ENCODE measurements at places on chromosomes 3 and 15.

DNA sequence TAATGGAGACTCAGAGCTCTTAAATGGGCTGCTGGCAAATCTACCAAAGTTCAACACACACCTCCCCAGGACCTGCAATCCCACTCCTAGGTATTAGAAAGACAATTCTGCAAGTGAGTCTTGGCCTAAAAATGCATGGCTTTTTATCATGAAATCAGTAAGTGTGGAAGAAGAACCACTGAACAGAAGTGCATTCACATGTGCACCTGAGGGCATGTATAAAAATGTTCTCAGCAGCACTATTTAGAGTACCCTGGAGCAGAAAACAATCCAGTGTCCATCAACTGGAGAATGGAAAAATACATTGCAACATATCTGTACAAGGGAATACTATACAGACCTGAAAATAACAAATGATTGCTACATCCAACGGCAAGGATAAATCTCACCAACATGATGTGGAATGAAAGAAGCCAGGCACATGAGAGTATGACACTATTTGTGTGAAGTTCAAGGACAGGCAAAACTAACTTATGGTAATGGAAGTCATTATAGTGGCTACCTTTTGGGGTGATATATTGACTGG is 8.1 kb upstream of the SLC6A1 start:
- no peak for DNase-seq

GRCh38 chr3:71451060-71451459 is 132.5 kb downstream of the FOXP1 start:
- DNase-seq: no peak

GRCh38 chr3:108221393-108221792 is 831 bp downstream of the IFT57 start:
- DNase-seq: no peak

DNA sequence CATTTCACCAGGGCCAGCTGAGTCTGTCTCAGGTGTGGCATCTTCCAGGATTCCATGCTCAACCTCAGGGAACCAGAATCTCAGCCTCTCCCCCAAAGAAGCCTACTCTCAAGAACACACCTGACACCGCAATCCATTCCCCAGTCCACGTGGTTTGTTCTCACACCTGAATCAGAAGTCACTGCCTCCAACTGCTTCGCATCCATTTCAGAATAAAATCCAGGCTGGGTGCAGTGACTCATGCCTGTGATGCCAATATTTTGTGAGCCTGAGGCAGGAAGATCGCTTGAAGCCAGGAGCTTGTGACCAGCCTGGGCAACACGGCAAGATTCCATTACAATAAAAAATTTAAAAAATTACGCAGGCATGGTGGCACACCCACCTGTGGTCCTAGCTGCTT is 212.2 kb downstream of the FOXP1 start:
- DNase-seq: no peak

DNA sequence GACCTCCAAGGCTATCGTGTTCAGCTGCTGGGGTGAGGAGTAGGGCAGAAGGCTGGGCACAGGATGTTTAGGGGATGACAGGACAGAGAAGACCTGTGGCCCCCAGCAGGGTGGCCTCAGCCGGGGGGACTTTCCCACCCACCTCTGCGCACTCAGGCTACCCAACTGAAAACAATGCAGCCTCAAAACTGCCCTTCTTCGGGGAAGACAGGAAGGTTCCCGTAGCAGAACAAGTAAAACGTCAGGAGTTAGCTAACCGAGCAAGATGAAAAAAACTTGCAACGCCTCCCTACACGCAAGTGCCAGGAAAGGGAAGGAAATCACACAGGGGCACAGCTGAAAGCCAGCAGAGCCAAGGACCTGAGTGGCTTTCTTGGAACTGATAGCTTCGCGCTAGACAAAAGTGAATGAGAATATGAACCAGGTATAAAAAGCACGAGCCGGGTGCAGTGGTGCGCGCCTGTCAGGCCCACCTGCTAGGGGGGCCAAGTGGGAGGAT is 38.4 kb upstream of the FURIN start:
- no peak for DNase-seq

DNA sequence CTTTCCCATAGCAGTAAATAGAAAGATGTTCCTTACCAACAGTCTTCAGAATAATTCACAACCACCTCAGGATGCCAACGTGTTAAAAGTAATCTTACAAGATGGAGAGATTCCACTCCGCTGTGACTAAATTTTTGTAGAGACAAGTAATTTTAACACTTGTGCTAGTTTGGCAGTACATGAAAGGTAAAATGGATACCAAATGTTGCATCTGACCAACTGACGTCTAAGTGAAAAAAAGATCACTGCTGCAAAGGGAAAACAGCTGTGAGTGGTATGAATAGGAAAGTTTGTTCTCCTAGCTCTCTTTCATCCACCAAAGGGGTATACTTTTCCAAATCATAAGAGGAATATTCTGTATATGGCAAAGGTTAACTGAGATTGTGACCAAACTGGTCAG is 2.6 kb downstream of the SPG21 start:
- no peak for DNase-seq

- DNase-seq: no peak
Measured at GRCh38 chr15:73674587-73674986, 9.6 kb upstream of the CD276 start.

DNA sequence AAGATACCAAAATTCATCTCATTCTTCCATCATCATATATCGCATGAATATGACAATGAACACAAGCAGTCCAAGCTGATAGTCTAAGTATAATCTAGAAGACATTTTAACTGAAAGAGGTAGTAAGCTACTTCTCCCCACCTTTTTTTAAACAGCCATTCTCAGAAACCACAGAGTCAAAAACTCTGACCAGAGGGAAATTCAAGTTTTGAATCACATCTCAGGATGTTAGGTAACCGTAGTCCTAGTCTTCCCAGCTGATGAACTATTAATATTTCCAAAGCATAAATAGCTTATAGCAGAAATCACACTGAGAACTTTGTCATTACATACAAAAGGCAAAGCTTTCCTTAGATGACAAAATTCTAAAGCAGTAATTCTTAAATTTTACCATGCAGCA is 25.8 kb downstream of the NPTN start:
- no peak for DNase-seq

- DNase-seq: no peak
Measured at GRCh38 chr3:120300971-120301370, 15.9 kb upstream of the GPR156 start.

DNA sequence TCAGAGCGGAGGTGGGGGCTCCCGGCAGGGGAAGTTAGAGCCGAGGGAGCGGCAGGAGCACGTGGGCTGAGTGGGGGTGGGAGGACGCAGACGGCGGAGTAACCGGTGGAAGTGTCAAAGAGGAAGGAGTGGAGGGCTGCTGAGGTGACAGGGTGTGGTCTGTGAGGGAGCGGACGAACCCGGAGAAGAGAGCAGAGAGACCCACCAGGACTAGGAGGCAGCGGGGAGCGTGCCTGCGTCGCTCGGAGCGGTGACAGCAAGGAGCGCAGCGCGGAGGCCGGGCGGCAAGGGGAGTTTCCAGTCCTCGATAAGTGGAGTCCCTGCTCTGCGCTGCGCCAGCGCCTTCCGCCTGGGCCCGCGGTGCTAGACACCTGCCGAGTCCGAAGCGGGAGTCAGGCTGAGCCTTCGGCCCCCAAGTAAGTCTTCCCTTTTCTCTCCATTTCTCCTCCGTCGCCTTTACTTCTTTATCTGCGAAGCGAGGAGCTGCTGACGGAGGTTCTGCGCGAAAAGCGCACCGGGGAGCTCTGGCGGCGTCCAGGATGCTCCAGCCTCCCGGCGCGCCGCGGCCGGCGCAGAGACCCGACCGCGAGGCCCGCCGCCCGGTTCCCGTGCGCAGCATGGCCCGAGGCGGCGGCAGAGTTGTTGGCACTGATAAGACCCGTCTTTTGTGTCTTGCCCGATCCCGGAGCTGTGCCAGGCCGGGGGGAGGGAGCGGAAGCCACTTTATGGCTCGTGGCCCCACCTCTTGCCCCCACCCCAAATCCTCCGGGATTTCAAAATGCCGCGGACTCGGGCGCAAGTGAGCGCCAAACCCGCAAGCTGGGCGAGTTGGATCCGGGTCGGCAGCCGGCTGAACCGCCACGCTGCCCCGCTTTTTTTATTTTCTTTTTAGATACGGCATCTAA is 533.0 kb upstream of the SEMA6D start:
- peak; percentile 8 for DNase-seq

DNA sequence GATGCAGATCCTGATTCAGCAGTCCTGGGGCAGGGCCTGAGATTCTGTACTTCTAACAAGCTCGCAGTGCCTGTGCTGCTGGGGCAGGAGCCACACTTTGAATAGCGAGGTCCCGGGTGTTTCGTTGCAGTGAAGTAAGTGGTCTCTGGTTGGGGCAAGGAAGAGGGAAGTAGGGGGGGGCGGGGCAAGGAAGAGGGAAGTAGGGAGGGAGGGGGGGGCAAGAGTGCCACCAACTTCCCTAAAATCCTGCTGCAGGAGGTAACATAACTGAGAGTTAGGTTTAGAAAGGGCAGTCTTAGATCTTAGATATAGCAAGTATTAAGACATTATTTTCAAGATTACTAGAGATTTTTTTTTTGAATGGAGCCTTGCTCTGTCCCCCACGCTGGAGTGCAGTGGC is 35.5 kb downstream of the CRTAP start:
- DNase-seq: no peak

DNA sequence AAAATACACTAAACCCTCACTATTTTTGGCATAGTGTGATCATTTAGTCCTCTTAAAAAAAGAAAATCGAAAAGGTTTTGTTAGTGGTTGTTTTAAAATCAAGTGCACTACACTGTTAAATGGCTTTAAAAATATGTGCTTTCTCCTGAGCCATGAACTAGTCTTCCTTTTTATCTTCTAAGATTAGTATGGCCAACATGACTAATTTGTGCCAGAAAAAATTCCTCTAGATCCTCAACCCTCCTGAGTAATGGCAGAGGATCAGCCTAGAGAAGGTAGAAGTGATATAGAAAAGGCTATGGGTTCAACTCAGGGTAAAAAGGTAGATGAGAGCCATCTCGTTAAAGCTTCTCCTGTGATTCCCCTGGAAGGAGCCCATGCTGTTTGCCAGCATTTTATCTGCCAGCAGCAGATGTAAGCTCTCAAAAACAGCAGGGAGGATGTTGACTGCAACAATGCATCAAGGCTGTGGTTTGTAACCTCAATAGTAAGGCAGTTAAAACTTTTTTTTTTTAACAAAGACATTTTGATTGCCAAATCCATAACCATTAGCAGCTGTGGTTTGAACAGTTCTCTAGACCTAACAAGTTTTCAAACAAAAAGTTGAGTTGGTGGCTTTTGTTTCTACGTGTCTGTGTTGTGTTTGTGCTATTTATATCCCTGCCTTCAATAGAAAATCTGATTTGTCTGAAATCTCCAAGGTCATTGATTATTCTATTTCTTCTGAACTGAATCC is 30.2 kb upstream of the ZNF609 start:
- DNase-seq: no peak

- DNase-seq: no peak
Measured at GRCh38 chr3:119293105-119293870, 895 bp upstream of the ARHGAP31 start.

- DNase-seq: no peak
Measured at GRCh38 chr15:65917936-65918335, 48.6 kb downstream of the RAB11A start.

GRCh38 chr3:38567498-38567897 is 71.4 kb downstream of the EXOG start:
- DNase-seq: no peak

DNA sequence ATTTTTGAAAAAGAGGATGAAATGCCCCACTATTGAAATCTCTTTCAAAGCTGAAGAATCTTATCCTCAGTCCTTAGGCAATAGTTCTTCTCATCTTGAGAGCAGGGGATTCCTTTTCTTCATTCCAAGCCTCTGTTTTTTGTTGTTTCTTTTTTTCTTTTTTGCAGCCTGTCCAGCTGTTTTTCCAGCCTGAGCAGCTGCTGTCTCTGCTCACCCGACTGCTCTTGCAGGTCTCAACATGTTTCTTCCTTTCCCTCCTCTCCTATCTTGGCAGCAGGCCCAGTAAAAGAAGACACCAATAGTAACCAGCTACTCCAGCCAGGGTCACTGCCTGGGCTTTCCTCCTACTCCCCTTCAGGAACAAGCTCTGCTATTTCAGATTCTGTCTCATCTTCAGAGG is 23.8 kb downstream of the MEX3B start:
- no peak for DNase-seq

GRCh38 chr3:186526256-186526606 is 17.9 kb downstream of the CRYGS start:
- DNase-seq: no peak
